ENCODE measurements at places on chromosomes 13 and 19.

GRCh38 chr13:62327367-62327766 is 911.7 kb upstream of the PCDH20 start:
- no peak overlapping the region for H3K27ac ChIP-seq
- H3K36me3 ChIP-seq = no peaks in the 10 kb centered on the region
- no peaks in the 10 kb centered on the region for H3K4me1 ChIP-seq
- no peaks in the 10 kb centered on the region for H3K27me3 ChIP-seq
- no peak overlapping the region for H3K4me3 ChIP-seq
- no peak for DNase-seq

DNA sequence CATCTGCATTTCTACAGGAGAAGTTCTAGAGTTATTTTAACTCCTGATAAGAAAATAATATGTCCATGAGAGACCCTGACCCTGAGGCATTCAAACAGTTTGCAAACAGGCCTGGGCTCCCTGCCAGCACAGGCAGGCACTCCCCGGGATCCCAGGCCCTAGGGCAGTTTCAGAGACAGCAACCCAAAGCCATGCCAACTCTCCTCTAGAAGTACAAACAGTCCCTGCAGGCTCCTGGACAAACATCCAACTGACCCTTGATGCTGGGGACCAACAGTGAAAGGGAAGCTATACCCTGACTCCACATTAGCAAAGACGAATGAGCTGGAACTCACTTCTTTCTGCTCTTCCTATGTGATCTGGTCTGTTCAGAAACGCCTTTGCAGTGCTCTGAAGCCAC is 44.8 kb downstream of the CCDC70 start:
- no peak for DNase-seq
- no peaks in the 10 kb centered on the region for H3K4me1 ChIP-seq
- H3K36me3 ChIP-seq = no peaks in the 10 kb centered on the region
- no peak overlapping the region for H3K27ac ChIP-seq
- H3K4me3 ChIP-seq = no peak overlapping the region
- no peaks in the 10 kb centered on the region for H3K27me3 ChIP-seq

DNA sequence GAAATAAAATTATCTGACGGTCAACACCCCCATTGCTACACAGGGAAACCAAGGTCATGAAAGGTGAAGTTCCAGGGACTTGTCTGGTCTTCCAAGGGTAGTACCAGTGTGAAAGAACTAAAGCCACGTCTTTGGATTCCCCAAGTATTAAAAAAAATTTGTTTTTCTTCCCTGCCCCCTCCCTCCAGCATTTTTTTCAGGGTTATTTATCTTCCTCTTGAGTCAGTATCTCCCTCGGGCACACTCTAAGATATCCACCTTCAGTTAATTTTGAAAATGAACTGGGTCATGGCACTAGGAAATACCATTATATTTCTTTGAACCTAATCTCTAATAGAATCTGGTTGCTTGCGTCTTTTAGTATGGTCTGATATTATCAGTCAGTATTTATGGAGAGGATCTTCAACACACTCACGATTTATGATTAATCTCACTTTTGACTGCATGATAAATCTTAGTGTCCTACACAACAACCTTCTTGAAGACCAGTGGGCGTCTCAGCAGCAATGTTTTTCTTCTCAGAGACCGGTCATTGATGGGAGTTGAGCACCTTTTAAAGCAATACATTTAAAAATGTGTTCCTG is 9.1 kb downstream of the ATP8A2 start:
- H3K36me3 ChIP-seq = no peaks in the 10 kb centered on the region
- DNase-seq = no peak
- H3K27ac ChIP-seq = no peak overlapping the region
- no peak overlapping the region for H3K4me3 ChIP-seq

GRCh38 chr19:911197-912033 is 1.6 kb downstream of the R3HDM4 start:
- H3K36me3 ChIP-seq = no peaks in the 10 kb centered on the region
- peaks cover 48% of the 10 kb centered on the region for H3K4me1 ChIP-seq
- H3K4me3 ChIP-seq = peak overlapping the region; percentile 26
- no peaks in the 10 kb centered on the region for H3K27me3 ChIP-seq
- no peak for DNase-seq

GRCh38 chr13:84446972-84447639 is 564.8 kb upstream of the SLITRK1 start:
- no peaks in the 10 kb centered on the region for H3K27me3 ChIP-seq
- no peaks in the 10 kb centered on the region for H3K4me1 ChIP-seq
- no peak overlapping the region for H3K27ac ChIP-seq
- DNase-seq = no peak
- H3K36me3 ChIP-seq = no peaks in the 10 kb centered on the region

DNA sequence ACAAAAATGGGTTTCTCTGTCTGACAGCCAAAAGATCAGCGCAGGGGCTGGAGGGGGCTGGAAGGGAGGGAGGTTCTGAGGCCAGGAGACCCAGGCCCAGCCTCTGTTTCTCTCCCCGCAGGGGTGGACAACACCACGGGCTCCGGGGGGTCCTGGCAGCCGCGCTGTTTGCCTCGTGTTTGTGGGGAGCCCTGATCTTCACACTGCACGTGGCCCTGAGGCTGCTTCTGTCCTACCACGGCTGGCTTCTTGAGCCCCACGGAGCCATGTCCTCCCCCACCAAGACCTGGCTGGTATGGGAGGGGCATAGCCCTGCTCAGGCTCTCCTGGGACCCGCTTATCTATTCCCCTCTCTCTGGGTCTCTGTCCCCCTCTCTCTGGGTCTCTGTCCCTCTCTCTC is 9.6 kb downstream of the CPT1C start:
- H3K27me3 ChIP-seq = no peaks in the 10 kb centered on the region
- H3K4me3 ChIP-seq = no peak overlapping the region
- no peaks in the 10 kb centered on the region for H3K4me1 ChIP-seq
- DNase-seq = no peak
- no peak overlapping the region for H3K27ac ChIP-seq

GRCh38 chr13:94198681-94199080 is 280.8 kb downstream of the DCT start:
- H3K4me3 ChIP-seq = no peak overlapping the region
- no peaks in the 10 kb centered on the region for H3K36me3 ChIP-seq
- H3K27ac ChIP-seq = no peak overlapping the region
- DNase-seq = no peak
- no peaks in the 10 kb centered on the region for H3K27me3 ChIP-seq
- H3K4me1 ChIP-seq = no peaks in the 10 kb centered on the region

- no peaks in the 10 kb centered on the region for H3K27me3 ChIP-seq
- no peaks in the 10 kb centered on the region for H3K4me1 ChIP-seq
- H3K27ac ChIP-seq = no peak overlapping the region
- no peaks in the 10 kb centered on the region for H3K36me3 ChIP-seq
- DNase-seq = no peak
These were observed 585.7 kb upstream of the GPC6 start for GRCh38 chr13:92640936-92641335.

GRCh38 chr13:89968470-89968869 is 1379.0 kb upstream of the MIR17HG start:
- no peaks in the 10 kb centered on the region for H3K36me3 ChIP-seq
- no peak overlapping the region for H3K27ac ChIP-seq
- H3K4me3 ChIP-seq = no peak overlapping the region
- no peak for DNase-seq
- H3K27me3 ChIP-seq = no peaks in the 10 kb centered on the region

- H3K4me3 ChIP-seq = no peak overlapping the region
- H3K27ac ChIP-seq = no peak overlapping the region
- H3K36me3 ChIP-seq = peaks cover 62% of the 10 kb centered on the region
- peaks cover 44% of the 10 kb centered on the region for H3K4me1 ChIP-seq
- H3K27me3 ChIP-seq = no peaks in the 10 kb centered on the region
These were observed 47.0 kb downstream of the RUBCNL start for GRCh38 chr13:46340011-46340410.

DNA sequence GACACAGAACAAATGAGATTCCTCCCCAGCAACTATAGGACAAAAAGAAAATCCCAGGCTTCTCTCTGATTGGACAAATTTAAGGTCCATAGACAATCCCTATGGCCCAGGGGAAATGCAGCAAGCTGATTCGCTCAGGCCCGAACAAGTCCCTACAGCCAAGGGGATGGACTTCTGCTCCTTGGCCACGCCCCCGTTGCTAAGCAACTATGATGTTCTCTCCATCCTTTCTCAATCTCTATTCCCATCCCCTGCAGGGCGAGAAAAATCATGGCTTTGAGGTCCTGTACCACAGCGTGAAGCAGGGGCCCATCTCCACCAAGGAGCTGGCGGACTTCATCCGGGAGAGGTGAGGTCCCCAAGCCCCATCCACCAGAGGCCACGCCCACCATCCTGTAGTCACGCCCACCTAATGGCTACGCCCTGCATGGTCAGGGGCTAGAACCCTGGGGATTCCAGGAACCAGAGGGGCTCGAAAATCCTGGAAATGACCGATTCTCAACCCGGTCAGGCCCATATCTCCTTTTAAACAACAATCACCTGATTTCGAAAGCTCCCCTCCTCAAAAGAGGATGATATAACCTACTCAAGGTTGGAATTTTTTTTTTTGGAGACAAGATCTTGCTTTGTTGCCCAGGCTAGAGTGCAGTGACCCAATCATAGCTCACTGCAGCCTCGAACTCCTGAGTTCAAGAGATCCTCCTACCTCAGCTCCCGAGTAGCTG is 11.4 kb downstream of the FCHO1 start:
- H3K27ac ChIP-seq = no peak overlapping the region
- H3K4me3 ChIP-seq = no peak overlapping the region
- DNase-seq = no peak
- H3K4me1 ChIP-seq = peaks cover 16% of the 10 kb centered on the region
- H3K27me3 ChIP-seq = no peaks in the 10 kb centered on the region

Measured in B cell (primary cell).